ENCODE measurements at places on chromosomes 4 and X.

DNA sequence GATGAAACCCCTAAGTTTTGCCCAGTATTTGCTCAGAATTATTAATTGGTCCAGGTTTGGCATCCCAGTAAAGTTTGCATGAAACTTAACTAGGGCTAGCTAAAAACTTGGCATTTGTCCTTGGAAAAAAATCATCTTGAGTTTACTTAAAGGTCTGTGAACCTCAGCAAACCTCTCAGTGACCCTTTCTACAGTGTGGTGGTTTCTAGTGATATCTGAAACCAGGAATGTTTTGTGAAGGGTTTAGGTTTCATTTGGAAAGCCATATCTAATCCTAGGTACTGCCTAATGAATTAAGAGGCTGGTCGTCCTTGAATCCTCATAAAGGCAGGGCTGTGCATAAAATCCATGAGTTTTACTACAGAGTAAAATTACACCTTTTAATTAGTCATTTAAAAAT, 218.5 kb upstream of the ANKRD50 start:
- no peak for DNase-seq

DNA sequence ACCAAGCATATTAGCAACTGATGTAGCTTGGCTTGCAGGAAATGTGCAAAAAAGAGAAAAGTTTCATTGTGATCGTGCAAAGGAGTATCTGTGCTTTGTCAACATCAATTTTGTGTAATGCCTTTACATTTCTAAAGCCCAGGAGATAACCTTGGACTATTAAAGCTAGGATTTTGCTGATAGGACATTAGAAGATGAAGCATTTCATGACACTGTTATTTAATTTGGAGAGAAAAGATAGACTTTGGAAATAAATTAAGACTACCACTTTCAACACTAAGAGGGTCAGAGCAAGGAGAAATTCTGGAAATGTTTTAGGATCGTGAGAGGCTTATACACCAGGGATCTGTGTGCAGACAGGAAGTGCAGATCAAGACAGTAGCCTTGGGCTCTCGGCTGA, 120.6 kb upstream of the MID1 start:
- no peak for DNase-seq

- DNase-seq, result no peak
Observed at GRCh38 chr4:146059865-146060264, 115.7 kb upstream of the LSM6 start.

DNA sequence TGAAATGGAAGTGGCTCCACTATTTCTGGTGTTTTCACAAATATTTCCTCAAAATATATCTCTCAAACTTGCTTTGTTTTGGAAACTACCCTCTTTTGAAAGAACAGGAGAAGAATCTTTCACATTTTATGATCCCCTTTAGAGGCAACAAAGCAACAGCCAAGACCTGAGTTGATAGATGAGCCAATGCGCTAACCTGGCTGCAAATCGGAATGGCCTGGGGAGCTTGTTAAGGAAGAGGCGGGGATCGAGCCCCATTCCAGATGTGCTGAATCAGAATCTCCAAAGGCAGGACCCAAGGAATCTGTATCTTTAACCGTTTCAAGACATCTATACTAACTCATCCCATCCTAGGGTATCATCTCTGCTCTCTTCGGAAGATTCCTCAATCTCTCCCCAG, 181.3 kb downstream of the GPC3 start:
- no peak for DNase-seq

DNA sequence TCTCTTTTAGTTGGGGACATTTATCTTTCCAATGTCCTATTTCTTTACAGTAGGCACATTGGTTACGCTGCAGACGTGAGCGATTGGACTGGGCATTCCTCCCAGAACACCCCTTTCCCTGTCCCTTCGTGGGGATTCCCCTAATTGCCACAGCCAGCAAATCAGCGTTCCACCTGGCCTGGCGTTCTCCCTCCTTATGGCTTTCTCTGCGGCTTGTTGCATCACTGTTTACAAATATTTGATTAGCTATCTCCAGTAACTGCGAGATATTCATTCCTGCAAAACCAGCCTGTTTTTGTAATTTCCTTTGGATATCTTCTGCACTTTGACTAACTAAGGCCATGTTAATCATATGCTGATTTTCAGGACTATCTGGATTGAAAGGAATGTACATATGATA, 202.5 kb upstream of the KLF8 start:
- no peak for DNase-seq

- DNase-seq, result no peak
Observed at GRCh38 chrX:67734111-67734753, 190.4 kb downstream of the AR start.

DNA sequence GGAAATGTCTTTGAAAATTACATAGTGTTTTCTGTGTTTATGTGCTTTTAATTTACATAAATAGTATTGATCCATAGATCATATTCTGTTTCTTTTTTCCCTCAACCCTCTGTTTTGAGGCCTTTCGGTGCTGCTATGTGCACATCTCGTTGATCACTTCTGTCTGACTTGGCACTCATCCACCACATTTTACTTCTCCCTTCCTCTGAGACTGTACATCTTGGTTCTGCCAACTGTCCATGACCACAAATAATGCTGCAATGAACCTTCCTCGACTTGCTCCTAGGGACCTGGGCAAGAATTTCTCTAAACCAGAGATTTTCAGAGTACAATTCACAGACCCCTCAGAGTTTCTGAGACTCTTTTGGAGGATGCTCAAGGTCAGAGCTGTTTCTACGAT, 74.4 kb downstream of the RTL5 start:
- no peak for DNase-seq

DNA sequence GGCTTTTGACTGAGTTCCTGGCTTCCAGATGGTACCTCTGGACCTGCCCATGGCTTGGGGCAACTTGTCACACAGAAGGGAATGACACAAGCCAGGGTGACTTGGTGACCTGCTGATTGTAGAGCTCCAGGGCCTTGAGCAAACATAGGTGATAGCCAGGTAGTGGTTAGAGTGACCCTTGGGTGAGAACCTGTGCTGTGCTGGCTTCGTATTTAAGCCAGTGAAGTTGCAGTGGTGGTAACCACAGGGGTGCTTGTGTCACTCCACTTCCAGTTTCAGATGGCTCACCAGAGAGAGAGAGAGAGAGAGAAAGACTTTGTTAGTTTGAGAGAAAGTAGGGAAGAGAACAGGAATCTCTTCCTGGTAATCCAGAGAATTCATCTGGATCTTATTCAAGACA, 471.6 kb downstream of the ZIC3 start:
- DNase-seq, result no peak

GRCh38 chr4:83609365-83609764, 73.5 kb downstream of the GPAT3 start:
- DNase-seq, result no peak

DNA sequence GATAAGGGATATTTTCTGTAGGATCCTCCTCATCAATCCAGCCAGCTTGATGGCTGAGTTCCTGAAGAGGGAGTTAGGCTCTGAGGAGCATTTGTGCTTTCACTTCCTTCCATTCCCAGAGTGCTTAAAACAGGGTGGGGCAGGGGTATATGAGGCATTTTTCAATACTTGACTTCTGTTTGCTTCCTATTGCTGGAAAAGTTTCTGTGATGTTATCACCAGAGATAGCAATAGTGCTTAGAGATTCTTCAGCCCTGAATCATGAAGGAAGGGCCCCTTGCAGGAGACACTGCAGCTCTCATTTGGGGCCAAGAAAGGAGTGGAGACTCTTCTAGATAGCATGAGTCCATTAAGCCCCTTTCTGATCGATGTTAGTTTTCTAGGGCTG, 166.7 kb upstream of the RPS6KA3 start:
- DNase-seq, result no peak

GRCh38 chr4:145902522-145902921, 36.1 kb downstream of the ZNF827 start:
- DNase-seq, result no peak

GRCh38 chrX:109889289-109890006, 113.5 kb upstream of the TMEM164 start:
- DNase-seq, result no peak

GRCh38 chrX:53082773-53083616, 828 bp downstream of the TSPYL2 start:
- no peak for DNase-seq

DNA sequence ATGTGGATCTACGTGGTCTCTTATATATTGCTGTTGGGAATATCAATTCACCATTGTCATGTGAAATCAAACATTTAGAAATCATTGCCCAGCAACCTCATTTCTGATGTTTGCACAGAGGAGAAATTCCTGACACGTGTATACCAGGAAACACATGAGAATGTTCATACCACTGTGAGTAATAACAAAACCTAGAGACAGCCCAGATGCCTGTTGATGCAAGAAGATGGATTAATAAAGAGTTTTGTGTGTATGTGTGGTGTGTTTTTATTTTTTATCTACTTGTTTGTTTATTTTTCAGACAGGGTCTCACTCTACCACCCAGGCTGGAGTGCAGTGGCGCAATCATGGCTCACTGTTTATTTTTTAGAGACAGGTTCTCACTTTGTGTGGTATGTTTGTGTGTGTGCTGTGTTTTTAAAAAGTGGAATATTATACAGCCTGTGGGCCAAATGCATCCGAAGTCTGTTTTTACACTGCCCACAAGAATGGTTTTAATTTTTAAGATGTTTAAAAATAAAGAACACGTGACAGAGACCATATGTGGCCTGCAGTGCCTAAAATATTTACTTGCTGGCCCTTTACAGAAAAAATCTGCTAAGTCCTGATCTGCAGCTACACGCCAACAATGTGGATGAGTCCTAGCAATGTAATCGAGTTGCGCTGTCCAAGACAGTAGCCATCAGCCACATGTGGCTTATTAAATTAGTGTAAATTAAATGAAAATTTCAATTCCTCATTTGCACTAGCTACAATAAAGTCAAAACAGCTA, 39.2 kb downstream of the TXLNG start:
- DNase-seq, result no peak

GRCh38 chr4:94728056-94728766, 29.5 kb upstream of the BMPR1B start:
- no peak for DNase-seq

DNA sequence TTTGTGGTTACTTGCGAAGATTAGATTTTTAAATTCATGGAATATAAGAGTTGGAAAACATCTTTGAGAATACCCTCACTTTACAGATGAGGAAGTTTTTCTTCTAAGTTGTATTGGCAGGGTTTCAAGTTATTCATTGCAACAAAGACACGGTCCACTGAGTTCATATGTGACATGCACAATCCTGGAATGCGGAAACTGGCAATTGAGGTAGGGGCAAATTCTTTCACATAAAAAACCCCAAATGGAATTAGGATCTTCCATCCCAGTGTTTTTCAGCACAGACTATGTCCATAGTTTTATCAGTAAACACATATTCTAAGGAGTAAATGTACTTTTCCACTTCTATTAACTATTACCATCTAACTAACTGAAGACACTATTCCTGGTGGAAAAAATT, 81.8 kb upstream of the NAP1L5 start:
- DNase-seq, result no peak

DNA sequence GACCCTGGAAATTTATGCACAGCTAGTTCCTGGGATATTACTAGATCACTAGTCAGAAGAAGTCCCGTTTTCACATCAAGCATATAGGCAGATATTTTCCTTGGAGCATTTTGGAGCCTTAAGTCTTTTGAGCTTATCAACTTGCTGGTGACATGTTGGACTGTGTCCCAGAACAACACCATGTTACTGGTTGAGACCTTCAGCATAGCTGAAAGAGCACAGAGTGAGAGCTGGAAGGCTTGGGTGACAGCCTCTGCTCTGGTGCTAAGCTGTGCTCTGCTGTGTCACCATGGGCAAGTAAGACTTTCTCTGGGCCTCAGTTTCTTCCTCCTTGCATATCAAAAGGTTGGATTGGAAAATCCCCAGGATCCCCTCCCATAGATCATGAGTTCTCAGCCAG, 116.6 kb upstream of the FRMPD4 start:
- no peak for DNase-seq
